Stimulated activated CD4-positive, alpha-beta T cell treated with anti-CD3 and anti-CD28 coated beads, Interleukin-12 subunit alpha, Interleukin-12 subunit beta, amount 100 ng/mL, for 4 hours (primary cell): ENCODE measurements at places on chromosomes 4 and X.

DNA sequence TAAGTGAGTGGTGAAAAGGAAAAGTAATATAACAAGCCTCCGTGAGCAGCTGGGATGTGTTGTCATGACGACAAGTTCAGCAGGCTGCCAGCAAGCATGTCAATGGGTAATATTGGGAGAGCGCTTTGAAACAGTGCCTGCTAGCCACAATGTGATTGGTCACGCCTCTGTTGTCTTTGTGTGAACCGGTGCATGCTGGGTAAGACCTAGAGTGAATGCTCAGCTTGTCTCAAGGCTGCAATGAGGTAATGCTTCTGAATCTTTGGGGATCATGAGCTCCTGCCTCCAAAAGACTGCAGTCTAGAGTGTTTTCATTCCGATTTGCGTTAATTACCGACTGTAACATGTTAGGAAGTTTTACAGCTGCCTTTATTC, 54.9 kb downstream of the STOX2 start:
- DNase-seq: no peak

DNA sequence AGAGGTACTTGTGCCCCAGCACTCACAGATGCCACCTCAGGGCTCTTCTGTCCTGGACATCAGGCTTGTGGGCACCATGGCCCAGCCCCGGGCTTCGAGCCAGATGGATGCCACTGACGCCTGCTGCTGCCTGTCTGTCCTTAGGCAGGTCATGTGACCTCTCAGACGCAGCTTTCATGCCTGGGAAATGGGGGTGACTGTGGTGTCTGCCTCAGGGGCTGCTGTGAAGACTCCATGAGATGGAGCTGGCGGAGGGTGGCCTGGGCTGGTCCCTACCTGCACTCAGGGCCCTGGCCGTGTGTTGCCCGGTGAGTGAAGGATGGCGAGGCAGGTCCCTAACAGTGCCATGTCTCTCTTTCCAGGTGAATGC, 6.5 kb downstream of the CPZ start:
- no peak for DNase-seq

GRCh38 chr4:172953896-172954568, 214.6 kb upstream of the GALNT7 start:
- no peak for DNase-seq

- DNase-seq: no peak
Measured at GRCh38 chrX:130944230-130944629, 41.2 kb upstream of the ENOX2 start.

GRCh38 chrX:43386875-43387274, 269.2 kb upstream of the MAOA start:
- no peak for DNase-seq

GRCh38 chr4:151418856-151419255, 9.9 kb downstream of the FHIP1A start:
- no peak for DNase-seq

- no peak for DNase-seq
Measured at GRCh38 chr4:183392377-183392776, 52.1 kb upstream of the CDKN2AIP start.
